ENCODE measurements at places on chromosomes 5 and 9.

- DNase-seq, result no peak
Observed at GRCh38 chr9:15999422-16000339, 446.8 kb downstream of the CCDC171 start.

DNA sequence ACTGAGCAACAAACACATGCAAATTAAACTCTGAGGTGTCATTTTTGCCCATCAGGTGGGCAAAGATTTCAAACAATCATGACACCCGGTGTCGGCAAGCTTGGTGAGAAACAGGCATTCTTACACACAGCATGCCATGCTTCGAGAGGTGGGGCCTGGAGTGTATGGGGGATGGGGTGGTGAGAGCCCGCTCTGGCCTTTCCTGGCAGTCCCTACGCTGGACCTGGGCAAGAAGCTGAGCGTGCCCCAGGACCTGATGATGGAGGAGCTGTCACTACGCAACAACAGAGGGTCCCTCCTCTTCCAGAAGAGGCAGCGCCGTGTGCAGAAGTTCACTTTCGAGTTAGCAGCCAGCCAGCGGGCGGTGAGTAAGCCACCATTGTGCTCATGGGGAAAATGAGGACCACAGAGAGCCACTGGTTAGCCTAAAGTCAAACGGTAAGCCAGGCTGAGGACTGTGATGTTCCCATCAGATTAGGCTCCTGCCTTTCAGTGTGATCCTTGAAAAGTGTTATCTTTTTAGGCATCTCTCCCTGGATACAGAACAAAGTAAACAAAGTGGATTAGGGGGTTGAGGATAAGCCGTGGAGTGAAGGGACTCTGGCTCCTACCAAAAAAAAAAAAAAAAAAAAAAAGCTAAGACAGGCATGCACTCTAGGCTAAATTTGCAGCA, 9.4 kb downstream of the MYOZ3 start:
- DNase-seq, result no peak

DNA sequence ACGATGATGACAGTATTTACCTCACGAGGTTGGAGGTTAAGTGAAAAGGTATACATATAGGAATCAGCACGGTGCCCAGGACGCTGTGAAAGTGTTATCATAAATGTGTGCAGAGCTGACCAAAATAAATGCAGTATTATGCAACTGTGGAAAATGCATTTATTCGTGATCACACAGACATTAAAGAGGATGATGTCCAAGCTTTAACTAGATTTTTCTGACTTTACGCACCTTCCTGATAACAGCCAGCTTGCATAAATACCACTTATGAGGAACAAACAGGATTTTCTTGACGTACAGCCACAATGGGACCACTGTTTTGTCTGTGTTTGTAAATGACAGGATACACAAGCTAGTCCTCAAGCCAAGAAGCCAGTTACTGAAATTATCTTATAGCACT, 71.4 kb upstream of the ATP10B start:
- no peak for DNase-seq

DNA sequence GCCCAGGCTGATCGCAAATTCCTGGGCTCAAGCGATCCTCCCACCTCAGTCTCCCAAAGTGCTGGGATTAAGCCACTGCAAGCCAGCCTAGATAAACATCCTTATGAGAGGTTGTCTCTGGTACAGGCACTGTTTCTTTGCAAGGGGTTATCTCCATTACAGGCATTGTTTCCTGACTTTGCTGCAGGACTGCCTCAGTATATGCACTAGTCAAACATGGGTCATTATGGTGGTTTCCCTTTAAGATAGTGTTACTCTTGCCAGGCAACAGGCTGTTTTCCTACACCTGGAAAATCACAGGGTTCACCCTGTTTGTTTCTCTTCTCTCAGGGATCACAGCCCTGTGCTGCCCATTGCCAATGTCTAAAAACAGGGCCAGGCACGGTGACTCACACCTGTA, 7.8 kb upstream of the CLTB start:
- no peak for DNase-seq

GRCh38 chr9:85859765-85860164, 81.2 kb upstream of the NAA35 start:
- DNase-seq, result no peak

Measured in GF-D8 (cell line).